Activated CD4-positive, alpha-beta T cell treated with anti-CD3 and anti-CD28 coated beads, Interleukin-2, amount 10 ng/mL, durations not matched to agents 24 days and 14 days (primary cell): ENCODE measurements at places on chromosomes 2 and 18. TPM values are rescaled to one million over a fixed set of nuclear protein-coding genes. Genes with fewer than 3 reads are reported as not detected.

- no peak for DNase-seq
Measured at GRCh38 chr2:173059292-173059691, 16.4 kb upstream of the MAP3K20 start.

GRCh38 chr2:16326711-16327300, 338.8 kb downstream of the CYRIA start:
- DNase-seq: no peak

Gene RGPD4
- not detected in 2 replicates for total RNA-seq

Gene IL18R1
- 41.7 and 50.2 TPM in 2 replicates for total RNA-seq

GRCh38 chr2:230050136-230050535, 18.6 kb downstream of the SLC16A14 start:
- no peak for DNase-seq
